ENCODE measurements at places on chromosomes 7 and 10.

DNA sequence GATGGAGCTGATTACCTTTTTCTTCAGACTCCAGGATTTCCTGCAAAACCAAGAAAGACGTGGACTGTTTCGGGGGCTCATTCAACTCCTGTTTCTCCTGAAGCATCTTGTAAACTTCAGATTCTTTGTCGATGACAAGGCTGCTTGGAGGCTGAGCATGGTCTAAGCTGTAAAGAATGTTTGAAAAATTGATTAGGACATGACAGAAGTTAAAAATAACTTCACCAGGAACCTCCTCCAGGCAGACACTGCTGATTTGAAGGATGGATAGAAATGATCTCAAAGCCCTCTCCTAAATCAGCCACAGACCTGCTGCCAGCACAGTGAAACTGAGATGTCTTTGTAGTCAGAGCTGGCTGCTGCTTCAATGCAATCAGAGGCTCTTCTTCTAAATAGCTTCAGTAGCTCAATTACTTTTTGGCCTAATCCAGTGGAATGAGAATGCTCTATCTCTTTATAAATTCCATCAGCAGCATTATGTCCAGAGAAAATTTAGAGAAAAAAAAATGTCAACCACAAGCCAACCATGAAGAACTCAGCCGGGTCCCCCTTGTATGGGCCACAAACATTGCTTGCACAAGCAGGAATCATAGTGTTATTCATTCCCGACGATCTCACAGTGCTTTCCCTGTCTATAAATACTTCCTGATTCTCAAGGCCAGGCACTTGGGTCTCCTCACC is 43.5 kb downstream of the PDLIM1 start:
- DNase-seq, result peak; percentile 95

DNA sequence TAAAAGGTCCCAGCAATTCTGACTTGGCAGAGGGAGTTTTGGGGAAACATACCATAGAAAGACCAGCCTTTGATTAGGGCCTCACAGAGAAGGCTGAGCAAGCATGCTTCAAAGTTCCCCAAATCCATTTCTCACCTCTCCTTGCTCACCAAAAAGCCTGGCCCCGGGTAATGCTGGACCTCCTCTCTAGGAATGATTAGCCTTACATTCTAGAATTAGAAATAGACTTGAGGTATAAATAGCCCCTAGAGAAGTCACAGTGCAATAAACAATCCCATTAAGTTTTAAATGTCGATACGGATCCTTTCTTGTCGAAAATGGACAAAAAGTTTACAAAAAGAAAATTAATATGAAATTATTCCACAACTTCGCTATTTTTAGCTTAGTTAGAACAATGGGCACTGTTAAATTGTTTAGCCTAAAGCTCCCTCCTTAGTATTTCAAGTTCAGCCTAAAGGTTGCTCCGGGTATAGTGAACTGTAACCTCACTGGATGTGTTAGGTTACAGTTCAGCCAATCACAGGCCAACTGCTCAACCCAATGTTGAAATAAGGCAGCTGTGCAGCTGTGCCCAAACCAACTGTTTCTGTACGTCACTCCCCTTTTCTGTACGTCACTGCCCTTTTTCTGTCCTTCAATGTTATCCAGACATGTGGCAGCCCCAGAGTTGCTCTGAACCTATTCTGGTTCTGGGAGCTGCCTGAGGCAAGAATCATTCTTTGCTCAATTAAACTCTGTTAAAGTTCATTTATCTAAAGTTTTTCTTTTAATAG is 7.9 kb upstream of the GSDME start:
- DNase-seq, result peak; percentile 52

- DNase-seq, result no peak
Measured at GRCh38 chr10:75367901-75368300, 33.7 kb downstream of the ZNF503 start.

GRCh38 chr7:22329816-22330524 is 27.0 kb downstream of the RAPGEF5 start:
- no peak for DNase-seq

GRCh38 chr7:13702251-13702650 is 287.2 kb downstream of the ETV1 start:
- DNase-seq, result no peak

DNA sequence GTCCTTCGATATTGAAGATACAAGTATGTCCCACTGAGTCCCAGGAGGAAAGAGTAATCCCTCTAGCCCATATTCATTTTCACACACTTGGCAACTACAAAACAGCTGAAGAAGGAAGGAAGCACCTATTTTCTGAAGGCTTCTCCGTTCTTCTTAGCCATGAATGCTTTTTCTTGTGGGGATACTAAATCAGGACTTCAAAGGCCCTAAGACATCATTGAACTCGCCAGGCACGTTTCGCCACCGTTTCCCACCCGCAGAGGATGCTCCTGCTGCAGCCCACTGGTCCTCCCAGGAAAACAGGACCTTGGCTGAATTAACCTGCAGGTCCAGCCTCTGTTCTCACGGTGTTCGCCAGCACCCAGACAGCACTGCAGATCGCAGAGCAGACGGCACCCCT is 561.5 kb downstream of the DNAJB6 start:
- DNase-seq, result no peak

- DNase-seq, result peak; percentile 91
Measured at GRCh38 chr7:113197274-113197673, 78.9 kb upstream of the SMIM30 start.

- peak; percentile 56 for DNase-seq
Measured at GRCh38 chr10:69639291-69640195, 9.5 kb downstream of the FAM241B start.

GRCh38 chr10:129497013-129497412 is 30.0 kb downstream of the MGMT start:
- DNase-seq, result no peak

GRCh38 chr10:72244573-72245038 is 28.5 kb upstream of the ASCC1 start:
- no peak for DNase-seq

Measured in IMR-90 (cell line).